Coronary artery (tissue), 2 donors: ENCODE measurements at places on chromosomes 11 and 22.

DNA sequence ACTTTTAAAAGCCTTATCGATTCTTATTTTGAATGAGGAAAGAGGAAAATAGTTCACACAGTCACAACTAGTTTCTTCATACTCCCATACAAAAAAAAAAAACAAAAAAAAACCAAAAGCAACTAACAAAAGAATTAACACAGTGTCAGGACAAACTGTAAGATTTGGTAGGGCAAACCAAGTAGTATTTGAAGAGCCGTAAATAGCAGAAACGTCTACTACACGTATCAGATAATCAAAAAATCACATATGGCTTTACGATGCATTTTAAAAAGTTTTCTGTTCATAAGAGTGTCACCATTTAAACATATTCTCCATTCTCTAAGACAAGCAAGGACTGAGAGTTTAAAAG, 2.3 kb downstream of the PICALM start:
- no peak for DNase-seq

DNA sequence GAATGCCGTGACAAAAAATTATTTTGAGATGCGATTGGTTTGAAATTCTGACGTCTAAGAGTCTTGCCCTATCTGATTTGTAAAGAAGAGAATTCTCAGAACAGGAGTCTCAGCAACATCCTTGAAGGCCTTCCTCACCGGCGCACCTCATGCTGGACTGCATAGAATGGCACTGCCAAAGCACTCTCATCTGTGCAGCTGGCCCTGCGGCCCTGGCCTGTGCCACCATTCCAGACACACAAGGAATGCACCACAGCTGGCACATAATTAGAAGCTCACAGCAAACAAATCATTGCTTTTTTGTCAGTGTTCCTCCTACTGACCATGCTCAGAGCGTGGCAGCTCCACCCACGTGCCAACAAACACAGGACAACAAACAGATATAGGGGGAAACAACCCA, 166.0 kb downstream of the KIRREL3 start:
- DNase-seq, result no peak

- DNase-seq, result no peak
Measured at GRCh38 chr11:104852811-104853210, 45.4 kb downstream of the CASP12 start.

DNA sequence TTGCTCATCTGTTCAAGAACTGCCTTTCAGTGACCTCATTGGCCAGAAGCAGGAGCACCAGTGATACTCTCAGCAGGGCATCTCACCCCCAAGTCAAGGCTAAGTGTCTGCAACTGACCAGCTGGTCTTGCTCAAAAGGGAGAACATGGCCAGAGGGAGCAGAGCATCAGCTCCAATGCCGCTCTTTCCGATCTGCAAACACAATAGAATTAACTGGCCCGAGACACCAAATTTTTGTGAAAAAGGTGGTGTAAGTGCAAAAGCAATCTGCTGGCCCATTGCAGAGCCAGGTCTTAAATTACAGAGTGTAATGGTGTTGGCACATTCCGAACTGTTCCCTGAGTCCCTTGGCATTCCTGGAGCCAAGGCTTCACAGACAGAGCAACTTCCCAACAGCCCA, 97.0 kb downstream of the PKNOX2 start:
- DNase-seq, result no peak

DNA sequence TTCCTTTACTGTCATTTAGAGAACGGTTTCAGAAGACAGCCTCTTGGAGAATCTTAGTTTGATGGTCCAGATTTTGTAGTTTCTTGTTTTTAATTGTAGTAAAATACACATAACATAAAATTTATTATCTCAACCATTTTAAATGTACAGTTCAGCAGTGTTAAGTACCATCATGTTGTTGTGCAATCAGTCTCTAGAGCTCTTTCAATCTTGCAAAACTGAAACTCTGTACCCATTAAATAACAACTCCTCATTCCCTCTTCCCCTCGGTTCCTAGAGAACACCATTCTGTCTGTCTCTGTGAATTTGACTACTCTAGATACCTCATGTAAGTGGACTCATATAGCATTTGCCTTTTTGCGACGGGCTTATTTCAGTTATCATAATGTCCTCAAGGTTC, 69.8 kb downstream of the GRIK4 start:
- DNase-seq, result no peak

DNA sequence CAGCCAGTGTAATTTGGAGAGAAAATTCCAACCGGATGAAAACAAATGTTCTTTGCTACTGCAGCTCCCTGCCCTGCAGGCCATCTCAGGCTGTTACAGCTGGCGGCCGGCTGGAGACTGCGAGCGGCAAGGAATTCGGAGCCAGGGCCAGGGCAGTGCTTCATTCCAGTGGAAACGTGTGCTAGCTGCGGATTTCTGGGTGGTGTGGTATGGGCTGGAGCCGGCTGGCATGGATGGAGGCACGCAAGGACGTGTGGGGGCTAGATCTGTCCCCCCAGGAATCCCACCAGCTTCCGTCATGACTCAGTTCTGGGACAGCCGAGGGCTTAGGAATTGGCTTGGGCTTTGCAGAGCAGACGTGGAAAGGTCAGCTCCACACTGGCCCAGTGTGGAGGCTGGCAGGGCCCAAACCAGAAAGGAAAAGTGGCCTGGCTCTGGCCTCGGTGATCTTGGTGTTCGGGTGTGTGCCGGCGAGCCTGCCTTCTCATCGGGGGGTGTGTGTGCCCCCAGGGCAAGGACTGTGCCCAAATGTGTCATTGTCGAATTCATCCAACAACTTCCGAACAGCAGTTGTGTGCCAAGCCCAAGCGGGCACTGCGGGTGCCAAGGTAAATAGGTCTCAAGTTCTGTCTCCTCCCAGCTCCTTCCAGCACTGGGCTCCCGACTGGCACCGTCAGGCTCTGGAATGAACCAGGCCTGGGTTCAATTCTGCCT, 48.1 kb upstream of the SHISAL1 start:
- DNase-seq, result peak; percentile 92

- DNase-seq, result no peak
Measured at GRCh38 chr11:68610452-68611116, 73.8 kb upstream of the GAL start.

DNA sequence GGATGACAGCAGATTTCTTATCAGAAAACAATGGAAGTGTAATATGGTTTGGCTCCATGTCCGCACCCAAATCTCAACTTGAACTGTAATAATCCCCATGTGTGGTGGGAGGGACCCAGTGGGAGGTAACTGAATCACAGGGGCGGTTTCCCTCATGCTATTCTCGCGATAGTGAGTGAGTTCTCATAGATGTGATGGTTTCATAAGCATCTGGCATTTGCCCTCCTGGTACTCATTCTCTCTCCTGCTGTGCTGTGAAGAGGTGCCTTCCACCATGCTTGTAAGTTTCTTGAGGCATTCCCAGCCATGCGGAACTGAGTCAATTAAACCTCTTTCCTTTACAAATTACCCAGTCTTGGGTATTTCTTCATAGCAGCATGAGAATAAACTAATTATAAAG, 81.0 kb upstream of the SCUBE2 start:
- no peak for DNase-seq

GRCh38 chr11:130407978-130408377, 20.4 kb downstream of the ADAMTS8 start:
- no peak for DNase-seq

- peak; percentile 83 for DNase-seq
Measured at GRCh38 chr22:31091106-31091975, 10.2 kb downstream of the SMTN start.

DNA sequence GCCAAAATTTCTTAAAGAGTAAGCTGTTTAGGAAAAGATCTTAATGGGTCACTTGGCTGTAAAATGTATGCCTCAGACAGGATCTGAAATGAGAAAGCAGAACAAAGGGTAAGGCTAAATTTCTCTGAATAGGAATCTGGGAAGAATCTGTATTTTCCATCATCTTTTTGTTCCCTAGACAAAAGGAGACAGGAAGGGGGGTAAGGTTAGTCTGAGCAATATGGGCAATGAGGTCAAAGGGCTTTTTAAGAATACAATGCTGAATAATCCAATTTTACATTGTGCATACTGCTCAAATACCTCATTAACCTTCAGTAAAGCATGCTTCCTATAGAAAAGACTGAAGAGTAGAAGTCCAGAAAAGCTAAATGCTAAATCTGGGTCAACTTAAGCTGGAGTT, 34.6 kb downstream of the CLDN25 start:
- DNase-seq, result no peak

- DNase-seq, result no peak
Measured at GRCh38 chr11:66315921-66316811, 678 bp downstream of the CD248 start.

- no peak for DNase-seq
Measured at GRCh38 chr11:68813773-68814172, 27.9 kb downstream of the CPT1A start.

GRCh38 chr22:18968011-18968749, 32.1 kb upstream of the PRODH start:
- DNase-seq, result no peak

- peak; percentile 50 for DNase-seq
Measured at GRCh38 chr22:40215266-40215665, 37.5 kb downstream of the TNRC6B start.

GRCh38 chr11:57427727-57428082, 784 bp upstream of the SLC43A3 start:
- DNase-seq, result peak; percentile 88

GRCh38 chr11:76831686-76832310, 28.9 kb upstream of the ACER3 start:
- no peak for DNase-seq

- DNase-seq, result no peak
Measured at GRCh38 chr11:86140334-86140990, 71.6 kb upstream of the PICALM start.

GRCh38 chr11:76614471-76615179, 55.9 kb downstream of the LRRC32 start:
- DNase-seq, result peak; percentile 97

GRCh38 chr11:27178859-27179258, 138.2 kb downstream of the BBOX1 start:
- no peak for DNase-seq

DNA sequence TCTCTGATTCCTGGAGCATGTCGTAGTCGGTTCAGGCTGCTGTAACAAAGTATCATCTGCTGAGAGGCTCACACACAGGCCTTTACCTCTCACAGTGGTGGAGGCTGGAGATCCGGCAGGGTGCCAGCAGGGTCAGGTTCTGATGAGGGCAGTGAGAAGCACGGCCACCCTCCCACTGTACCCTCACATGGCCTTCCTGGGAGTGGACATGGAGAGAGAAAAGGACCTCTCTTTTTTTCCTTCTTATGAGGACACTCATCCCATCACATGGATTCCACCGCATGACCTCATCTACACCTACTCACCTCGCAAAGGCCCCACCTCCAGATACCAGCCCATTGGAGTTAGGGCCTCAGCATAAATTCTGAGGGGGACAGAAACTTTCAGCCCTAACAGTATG, 99.5 kb downstream of the BCR start:
- no peak for DNase-seq

GRCh38 chr11:111366560-111367410, 12.3 kb downstream of the POU2AF1 start:
- DNase-seq, result no peak

- DNase-seq, result no peak
Measured at GRCh38 chr22:34001701-34002466, 81.6 kb upstream of the LARGE1 start.

- DNase-seq, result no peak
Measured at GRCh38 chr11:110077831-110078325, 15.3 kb upstream of the ZC3H12C start.

- no peak for DNase-seq
Measured at GRCh38 chr11:114153224-114153623, 93.7 kb downstream of the ZBTB16 start.

DNA sequence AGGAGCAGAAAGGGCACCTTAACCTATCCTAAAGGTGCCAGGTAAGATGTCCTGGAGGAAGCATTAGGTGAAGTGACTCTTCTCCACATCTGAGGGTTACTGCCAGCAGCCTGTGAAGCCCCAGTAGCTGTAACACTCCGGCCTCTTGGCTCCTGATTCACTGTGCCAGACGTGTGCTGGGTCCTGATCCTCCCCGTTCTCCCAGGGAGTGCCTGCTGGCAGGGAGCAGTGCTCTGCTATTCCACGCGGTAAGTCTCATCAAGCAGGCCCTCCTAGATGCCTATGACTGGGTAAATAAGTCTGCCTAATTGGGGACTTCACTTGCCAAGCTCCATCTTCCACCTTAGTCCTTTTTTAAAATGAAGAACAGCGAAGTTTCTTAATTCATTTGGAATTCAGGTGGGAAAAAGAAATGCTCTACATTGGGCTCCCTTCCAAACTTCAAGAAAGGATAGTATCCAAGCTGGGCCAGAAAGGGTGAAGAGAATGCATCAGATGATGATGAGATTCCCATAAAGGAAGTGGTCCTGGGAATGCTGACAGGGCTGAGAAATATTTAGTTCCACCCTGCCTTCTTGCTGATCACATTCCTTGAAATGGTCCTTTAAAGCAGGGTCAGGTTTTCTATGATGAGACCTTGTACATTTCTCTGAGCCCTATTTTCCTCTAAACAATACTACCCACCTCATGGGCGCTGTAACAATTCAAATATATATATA, 188.0 kb downstream of the MAML2 start:
- DNase-seq, result no peak
